NCI-H524 (cell line): ENCODE measurements at places on chromosomes 5 and 9.

DNA sequence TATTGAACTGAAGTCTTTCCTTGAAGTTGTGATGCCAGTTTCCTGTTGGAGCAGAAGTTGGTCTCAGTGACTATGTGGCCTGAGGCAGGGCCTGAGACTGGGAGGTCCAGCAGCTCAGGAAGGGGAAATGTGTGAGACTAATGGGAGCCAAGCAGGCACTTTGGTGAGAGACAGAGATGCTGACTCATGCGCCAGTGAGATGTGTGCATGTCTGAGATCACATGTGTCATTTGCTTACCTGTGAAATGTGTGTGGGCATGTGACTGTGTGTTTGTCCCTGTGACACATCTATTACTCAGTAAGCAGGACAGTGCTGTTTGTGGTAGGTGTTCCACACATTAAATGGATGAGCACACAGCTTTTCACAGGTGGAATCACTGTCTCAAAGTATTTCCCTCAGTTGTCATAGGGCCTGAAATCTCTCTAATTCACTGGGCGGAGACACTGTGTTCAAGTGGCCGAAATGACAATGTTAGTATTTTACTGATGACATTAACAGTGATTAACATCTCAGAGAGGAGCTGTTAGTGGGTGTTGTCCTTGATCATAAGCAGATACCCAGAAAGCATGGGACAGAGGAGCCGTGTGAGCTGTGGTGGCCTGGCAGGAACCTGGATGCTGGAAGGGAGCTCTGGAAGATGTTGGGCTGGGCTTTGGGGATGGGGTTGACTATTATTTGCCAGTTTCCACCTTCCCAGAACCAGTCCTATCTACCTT lies 7.4 kb downstream of the NPR2 start:
- DNase-seq, result no peak

DNA sequence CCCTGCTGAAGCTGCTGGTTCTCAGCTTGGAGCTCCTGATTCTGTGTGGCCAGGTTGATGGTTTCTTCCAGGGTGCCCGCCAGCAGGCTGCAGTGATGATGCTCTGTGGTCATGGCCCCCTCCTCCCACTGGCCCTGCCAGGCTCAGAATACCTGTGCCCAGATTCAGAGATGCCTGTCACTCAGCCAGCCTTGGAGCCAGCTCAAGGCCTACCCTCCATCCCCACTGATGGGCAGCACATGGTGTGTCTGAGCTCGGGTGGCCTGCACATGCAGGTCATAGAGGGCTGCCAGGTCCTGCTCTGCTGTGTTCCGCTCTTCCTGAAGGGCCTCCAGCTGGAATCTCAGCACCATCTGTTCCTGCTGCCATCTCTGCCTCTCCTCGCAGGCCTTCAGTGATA lies 5.4 kb downstream of the SLC35A4 start:
- no peak for DNase-seq

DNA sequence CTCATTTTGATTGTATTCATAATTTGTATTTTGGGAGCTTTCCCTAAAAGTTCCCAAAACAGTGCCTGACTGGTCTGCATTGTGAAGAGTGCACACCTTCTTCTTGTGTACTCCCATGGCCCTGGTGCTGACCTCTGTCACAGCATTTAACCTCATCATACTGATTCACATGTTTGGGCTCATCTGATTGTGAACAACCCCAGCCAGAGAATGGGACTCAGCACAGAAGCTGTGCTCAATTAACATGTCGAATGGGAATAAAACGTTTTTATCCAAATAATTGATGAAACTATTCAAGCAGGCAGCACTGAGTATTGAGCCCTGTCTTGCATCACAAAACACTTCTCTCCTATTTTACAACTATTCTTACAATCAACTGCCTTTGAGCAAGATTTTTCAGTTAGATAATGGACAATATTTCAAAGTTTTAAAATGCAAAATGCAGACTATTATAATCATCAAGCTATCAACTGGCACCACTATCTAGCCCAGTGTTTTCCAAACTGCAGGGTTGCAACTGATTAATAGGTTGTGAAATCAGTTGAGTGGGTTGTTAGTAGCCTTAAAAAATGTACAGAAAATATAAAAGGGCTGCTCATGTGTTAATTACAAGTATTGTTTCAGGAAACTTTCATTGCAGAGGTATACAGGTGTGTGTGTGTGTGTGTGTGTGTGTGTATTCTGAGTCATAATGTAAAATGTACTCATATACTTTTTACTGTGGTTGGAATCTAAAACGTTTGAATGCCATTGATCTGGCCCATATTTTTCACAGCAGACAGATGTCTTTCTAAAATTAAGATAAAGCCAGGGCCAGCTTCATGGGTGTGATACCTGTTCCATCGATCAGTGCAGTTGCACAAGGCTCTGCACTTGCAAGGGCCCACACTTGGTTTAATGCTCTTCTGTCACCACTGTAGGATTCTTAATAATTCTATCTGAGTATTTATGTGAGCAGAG lies 190.5 kb downstream of the PIK3R1 start:
- DNase-seq, result no peak

DNA sequence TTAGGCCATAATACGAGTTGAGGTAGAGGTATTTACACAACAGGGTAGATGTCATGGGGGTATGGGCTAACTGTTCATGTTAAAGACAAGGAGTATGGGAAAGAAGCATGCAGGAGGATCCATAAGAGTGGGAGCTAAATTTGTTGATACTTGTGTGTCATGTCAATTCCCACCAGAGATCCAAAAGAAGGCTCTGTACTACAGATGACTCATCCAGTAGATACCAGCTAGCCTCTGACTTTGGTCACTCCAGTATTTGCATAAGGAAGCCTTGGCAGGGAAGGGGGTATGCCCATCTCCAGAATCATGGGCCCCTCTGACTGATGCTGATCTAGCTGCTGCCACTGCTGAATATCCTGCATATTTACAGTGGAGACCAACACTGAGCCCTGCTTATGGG lies 743.7 kb upstream of the GRAMD2B start:
- no peak for DNase-seq

GRCh38 chr5:84272771-84273516 lies 111.7 kb downstream of the EDIL3 start:
- no peak for DNase-seq

DNA sequence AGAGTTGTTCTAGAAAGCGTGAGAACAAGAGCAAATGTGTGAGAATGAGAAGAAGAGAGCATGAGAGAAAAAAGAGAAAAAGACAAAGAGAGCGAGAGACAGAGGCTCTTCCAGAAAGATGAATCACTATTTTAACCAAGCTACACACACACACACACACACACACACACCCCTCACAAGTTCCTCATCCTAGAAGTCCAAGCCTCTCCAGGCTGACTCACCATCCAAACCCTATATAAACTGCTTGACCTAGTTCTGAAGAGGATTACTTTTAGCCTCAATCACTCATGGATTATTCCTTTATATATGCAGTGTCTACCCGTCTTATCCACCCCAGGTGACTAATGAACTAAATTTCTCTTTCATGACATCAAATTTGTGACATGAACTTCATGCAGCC lies 37.6 kb downstream of the C9orf57 start:
- peak; percentile 0 for DNase-seq

GRCh38 chr9:124038239-124038638 lies 26.7 kb downstream of the LHX2 start:
- no peak for DNase-seq
